Articular chondrocyte of knee joint (primary cell): ENCODE measurements at places on chromosomes 4 and X. TPM values are rescaled to one million over a fixed set of nuclear protein-coding genes. Genes with fewer than 3 reads are reported as not detected.

ATP8A1 gene
- total RNA-seq, result 2.2 and 7.0 TPM in 2 replicates

TRIM2 gene
- total RNA-seq, result 32.7 and 40.6 TPM in 2 replicates

SUPT20HL2 gene
- total RNA-seq, result 0.11 TPM in 1 of 2 replicates, not detected in the other

ASB11 gene
- total RNA-seq, result not detected in 2 replicates

CETN2 gene
- total RNA-seq, result 50.3 and 67.7 TPM in 2 replicates

ARHGAP6 gene
- total RNA-seq, result 0.91 and 1.3 TPM in 2 replicates

CTAG2 gene
- total RNA-seq, result not detected in 2 replicates

RTL9 gene
- total RNA-seq, result 0.13 and 0.22 TPM in 2 replicates

CACNA1F gene
- total RNA-seq, result under 0.01 TPM in 1 of 2 replicates, not detected in the other

AFM gene
- total RNA-seq, result not detected in 2 replicates

ENAM gene
- 0.11 and 0.13 TPM in 2 replicates for total RNA-seq

DRD5 gene
- not detected in 2 replicates for total RNA-seq

PNMA3 gene
- total RNA-seq, result 0.11 TPM in 1 of 2 replicates, not detected in the other

NCAPG gene
- 14.5 and 29.7 TPM in 2 replicates for total RNA-seq

CENPVL2 gene
- not detected in 2 replicates for total RNA-seq

GPC4 gene
- 0.13 and 0.76 TPM in 2 replicates for total RNA-seq

FRG1 gene
- total RNA-seq, result 42.6 and 51.6 TPM in 2 replicates

ADAMTS3 gene
- total RNA-seq, result 5.2 and 7.6 TPM in 2 replicates
